Omental fat pad (tissue), 4 donors: ENCODE measurements at places on chromosomes 7 and 10.
A peak's percentile ranks its signal among the peaks of the same experiment; 100 is the strongest.

DNA sequence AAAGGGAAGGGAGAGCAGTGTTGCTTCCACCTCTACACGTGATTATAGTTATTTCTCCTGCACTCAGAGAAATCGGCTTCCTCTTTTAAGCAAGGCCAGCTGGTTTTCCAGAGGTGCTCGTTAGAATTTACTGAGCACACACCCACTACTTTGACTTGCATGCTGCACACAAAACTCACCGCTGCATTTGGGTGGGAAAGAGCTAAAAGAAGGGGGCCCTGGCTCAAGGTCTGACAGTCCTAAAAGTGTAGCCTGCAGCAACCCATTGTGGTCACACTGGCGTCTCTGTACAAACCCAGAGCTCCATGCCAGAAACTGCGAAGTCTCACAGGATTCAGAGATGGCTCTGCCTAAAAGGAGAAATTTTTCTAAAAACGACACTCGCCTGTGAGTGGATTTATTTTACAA lies 133.7 kb downstream of the SLC25A13 start:
- DNase-seq: no peak

DNA sequence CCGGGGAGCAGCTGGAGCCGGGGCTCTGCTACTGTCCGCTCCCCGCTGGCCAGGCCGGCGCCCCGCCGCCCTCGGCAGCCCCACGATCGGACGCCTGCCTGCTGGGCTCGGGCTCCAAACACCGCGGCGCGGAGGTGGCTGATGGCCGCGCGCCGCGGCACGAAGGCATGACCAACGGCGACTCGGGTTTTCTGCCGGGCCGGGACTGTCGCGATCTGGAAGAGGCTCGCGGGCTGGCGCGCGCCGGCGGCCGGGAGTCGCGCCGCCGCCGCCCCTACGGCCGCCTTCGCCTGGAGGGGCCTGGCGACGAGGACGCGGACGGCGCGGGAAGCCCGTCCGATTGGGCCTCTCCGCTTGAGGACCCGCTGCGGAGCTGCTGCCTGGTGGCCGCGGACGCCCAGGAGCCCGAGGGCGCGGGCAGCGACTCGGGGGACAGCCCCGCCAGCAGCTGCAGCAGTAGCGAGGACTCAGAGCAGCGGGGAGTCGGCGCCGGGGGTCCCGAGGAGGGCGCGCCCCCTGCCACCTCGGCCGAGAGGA lies 570 bp downstream of the TBC1D12 start:
- no peak for DNase-seq

DNA sequence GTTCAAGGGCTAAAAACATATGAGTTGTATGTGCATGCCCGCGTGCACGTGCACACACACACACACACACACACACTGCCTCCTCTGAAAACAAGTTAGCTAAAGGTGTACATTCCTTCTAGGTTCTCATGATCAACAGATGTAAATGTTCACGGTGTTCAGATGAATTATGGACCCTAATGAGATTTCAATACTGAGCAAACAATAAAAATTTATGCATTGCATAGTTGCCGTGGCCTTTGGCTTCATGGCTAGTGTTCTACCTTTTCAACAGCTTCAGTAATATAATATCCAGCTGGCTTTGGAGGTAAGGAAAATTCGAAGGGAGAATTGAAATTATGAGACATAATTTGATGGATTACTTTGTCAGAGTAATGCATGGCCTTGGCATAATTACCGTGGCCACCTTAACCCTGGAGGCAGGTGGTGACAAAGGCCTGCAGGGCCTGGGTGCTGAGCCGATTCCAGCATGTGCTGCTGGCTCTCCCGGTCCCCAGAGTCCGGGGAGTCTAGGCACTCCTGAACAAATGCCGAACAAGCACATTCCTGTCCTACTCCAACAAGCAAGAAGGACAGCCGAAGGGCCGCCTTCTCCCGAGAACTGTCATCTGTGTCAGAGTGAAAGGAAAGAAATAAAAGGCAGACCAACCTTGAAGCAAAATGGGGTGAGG lies 166.6 kb upstream of the TCF7L2 start:
- DNase-seq: no peak

DNA sequence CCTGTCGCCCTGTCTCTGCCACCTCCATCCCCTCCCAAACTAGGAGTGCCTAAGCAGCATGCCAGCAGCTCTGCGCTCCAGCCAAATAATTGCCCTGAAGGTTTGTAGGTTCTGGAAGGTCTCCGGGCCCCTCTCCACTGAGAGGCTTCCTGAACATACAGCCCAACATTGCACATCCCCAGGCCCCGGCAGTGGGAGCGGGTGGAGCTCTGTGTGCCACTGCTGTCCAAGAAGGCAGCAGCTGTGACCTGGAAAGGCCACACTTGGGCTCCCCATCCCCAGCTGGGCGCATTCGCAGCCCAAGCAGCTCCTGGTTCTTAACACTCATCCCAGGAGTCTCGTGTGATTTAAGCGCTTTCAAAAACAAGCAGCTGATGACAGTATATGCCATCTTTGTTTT lies 95.7 kb downstream of the COL13A1 start:
- no peak for DNase-seq

DNA sequence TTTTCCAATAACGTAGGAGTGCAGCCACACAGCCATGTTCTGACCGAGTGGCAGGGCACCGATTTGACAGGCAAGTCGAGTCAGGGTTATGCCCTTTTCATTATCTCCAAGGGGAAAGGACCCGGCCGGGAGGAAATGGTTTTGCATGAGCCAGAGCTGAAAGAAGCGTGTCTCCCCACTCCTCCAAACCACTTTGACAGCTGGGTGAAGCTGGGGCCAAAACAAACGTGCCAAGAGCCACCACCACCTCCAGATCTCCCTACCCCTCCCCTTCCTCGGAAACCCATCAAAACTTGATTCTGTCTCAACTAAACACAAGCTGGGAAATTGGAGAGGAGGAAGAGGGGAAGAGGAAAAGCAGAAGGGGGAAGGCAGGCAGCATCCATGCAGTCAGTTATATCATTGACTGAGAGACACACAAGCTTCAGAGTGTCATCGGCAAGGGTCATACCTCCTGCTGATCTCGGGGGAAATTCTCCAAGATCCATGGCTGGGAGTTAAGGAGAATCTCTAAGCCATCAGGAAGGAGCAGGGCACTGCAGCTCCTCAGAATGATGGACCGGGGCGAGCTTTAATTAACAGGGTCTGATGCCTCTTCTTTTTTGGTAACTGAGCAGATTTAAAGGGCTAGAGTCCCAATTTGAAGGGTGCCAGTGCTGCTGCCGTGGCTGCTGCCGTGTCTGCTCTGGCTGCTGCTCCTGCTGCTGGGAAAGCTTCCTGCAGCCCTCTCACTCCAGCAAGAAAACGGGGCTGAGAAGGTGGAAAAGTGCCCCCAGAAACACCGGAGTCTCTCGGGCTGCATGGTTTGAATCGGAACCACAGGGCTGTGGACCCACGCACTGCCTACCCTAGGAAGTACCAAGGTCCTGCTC lies 34.7 kb upstream of the CALN1 start:
- no peak for DNase-seq

- no peak for DNase-seq
These were observed 139.4 kb downstream of the ARID5B start for GRCh38 chr10:62040881-62041280.

GRCh38 chr10:75099952-75100763 lies 11.3 kb upstream of the SAMD8 start:
- peak; percentile 79 for DNase-seq

- DNase-seq: no peak
These were observed 39.5 kb downstream of the LRMDA start for GRCh38 chr10:75470901-75471300.

- no peak for DNase-seq
These were observed 1.2 kb upstream of the SRRT start for GRCh38 chr7:100873599-100874299.

DNA sequence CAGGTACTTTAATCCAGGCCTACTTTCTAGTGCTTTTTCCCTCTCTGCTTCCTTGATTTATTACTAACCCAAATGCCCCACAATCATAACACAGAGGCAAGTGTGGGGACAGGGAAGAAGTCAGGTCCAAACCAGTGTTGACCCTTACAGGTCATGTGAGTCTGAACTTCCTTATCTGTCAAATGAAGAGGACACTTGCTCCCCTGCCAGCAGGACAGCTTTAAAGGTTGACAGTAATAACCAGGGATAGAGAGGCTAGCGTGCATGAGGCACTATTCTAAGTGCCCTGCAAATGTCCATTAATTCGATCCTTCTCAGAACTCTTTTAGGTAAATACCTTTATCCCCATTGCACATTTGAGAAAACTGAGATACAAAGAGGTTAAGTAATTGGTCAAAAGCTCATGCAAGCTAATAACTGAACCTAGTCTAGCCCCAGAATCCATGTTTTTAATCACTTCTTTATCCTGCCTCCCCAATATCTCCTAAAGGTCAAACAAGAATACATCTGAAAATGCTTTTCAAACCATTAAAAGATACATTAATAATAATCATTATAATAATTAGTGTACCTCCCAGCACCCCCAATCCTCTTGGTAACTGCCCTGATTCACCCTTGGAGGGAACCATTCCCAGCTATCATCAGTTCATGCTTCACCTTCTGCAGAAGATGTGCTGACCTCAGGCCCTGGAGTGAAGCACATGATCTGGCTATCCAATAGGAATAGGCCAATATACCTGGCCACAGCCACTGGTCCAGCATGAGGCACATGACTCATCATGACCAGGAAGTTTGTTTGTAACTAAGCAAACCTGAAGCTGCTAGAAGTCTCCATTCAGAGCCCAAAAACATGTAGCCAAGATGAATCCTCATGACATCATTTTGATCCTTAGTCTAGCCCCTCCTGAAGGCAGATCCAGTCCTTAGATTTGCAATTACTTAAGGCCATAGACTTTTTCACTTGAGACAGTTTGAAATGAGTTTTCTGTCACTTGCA lies 40.7 kb downstream of the SGMS1 start:
- DNase-seq: no peak

DNA sequence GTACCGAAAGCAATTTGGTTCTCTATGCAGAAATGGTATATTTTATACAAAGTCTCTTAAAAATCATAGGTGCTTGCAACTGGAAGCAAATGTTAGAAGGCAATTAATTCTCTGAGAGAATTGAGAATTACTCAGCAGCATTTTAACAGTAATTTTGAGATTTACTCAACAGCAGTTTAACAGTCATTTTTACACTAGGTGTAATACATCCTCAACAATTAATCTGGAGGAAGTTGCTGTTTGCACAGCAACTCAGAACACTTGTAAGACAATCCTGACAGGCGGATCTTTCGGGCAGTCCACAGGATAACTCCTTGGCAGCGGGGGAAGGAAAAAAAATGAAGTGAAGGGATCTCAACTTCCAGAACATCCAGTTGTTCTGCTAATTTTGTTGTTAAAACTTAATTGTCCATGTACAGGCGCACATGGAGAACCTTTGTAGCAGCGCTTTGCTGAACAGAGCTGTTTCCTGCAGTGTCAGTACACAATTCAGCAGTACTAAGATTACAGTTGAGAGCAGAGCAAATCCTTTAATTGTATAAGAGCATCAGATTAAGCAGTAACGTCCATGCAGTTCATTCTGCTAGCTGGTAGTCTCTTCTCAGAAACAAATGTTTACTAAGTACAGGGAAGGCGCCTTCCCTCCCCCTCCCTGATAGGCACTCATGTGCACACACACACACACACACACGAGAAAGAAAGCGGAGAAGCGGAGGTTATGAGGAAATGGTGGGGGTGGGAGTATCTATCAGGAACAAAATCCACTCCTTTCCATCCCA lies 43.8 kb downstream of the ENO4 start:
- DNase-seq: no peak
